ENCODE measurements at places on chromosomes 5 and 9.

- DNase-seq = no peak
Measured at GRCh38 chr9:104575456-104575855, 6.5 kb downstream of the OR13C8 start.

DNA sequence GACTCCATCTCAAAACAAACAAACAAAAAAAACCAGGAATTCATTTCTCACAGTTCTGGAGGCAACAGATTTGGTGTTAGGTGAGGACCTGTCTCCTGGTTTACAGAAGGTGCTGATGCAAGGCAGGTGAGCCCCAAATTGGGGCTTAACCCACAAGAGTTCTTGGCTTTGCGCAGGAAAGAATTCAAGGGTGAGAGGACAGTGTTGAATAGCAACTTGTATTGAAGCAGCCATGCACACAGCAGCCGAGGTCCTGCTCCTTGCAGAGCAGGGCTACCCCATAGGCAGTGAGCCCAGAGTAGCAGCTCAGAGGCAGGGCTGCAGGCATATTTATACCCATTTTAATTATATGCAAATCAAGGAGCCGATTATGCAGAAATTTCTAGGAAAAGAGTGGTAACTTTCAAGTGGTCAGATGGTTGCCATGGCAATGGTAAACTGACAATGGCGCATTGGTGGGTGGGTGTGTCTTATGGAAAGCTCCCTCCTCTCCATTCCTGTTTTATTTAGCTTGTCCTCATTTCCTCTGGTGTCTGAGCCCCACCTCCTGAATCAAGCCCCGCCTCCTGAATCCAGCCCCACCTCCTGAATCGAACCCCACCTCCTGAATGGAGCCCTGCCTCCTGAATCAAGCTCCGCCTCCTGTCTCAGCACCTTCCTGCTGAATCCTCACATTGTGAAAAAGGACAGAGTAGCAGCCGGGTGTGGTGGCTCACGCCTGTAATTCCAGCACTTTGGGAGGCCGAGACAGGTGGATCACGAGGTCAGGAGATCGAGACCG lies 34.5 kb upstream of the COL5A1 start:
- no peak for DNase-seq

- DNase-seq = no peak
Measured at GRCh38 chr5:37667846-37668245, 172.0 kb downstream of the GDNF start.

DNA sequence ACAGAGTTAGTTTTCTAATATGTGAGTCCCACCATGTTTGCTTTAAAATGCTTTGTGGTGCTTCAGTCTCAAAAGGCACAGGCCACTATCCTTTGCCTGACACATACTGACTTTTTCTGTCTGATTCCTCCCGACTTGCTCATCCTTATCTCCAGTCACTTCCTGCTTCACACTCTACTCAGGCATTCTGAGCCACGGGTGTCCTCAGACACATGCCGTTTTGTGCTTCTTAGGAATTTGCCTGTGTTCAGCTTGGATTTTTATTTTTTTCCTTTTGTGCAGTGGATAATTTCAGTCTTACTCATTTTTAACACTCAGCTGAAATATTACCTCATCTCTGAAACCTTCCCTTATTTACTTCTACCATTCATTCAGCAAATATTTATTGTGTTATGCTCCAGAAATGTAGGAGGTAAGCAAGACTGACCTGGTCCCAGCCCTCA lies 54.1 kb downstream of the MAN2A1 start:
- no peak for DNase-seq

GRCh38 chr9:14213504-14213903 lies 100.4 kb downstream of the NFIB start:
- DNase-seq = no peak

- no peak for DNase-seq
Measured at GRCh38 chr5:116454417-116454927, 120.2 kb downstream of the SEMA6A start.

GRCh38 chr9:135951889-135952663 lies 9.1 kb downstream of the UBAC1 start:
- DNase-seq = peak; percentile 14

DNA sequence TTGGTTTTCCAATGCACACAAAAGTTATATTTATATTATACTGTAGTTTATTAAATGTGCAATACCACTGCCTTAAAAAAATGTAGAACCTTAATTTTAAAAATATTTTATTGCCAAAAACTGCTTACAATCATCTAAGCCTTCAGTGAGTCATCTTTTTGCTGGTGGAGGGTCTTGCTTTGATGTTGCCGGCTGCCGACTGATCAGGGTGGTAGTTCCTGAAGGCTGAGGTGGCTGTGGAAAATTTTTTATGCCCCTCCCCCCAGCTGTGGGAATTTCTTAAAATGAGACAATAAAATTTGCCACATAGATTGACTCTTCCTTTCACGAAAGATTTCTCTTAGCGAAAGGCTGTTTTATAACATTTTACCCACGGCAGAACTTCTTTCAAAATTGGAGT lies 75.9 kb upstream of the SLC25A51 start:
- no peak for DNase-seq

- DNase-seq = no peak
Measured at GRCh38 chr5:141760193-141760592, 78.2 kb upstream of the ARAP3 start.

DNA sequence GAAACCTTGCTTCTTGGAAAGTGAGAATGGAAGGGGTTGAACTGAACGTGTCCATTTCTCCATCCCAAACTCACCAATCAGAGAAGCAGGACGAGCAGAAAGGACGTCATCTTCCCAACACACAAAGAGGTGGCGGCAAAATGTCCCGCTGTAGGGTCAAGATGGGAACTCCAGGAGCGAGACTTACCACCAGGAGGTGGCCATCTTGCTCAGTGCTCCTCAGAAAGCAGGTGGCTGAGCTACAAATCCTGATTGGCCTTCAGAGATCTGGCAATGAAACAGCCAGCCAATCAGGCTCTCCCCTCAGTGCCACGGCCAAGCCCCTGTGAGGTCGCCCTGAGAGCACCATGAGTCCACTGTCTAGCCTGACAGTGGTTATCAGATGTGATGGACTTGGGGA lies 259.0 kb downstream of the NDUFS4 start:
- no peak for DNase-seq

- no peak for DNase-seq
Measured at GRCh38 chr9:108655818-108656217, 200.0 kb downstream of the ACTL7B start.

DNA sequence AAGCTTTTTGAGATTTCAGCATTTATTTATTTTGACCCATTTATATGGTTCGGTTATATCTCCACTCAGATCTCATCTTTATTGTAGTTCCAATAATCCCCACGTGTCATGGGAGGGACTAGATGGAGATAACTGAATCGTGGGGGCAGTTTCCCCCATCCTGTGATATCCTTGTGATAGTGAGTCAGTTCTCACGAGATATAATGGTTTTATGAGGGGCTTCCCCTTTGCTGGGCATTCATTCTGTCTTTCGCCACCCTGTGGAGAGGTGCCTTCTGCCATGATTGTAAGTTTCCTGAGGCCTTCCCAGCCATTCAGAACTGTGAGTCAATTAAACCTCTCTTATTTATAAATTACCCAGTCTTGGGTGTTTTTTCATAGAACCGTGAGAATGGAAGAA lies 96.5 kb upstream of the PCSK1 start:
- no peak for DNase-seq

- DNase-seq = no peak
Measured at GRCh38 chr5:18305288-18305924, 671.1 kb downstream of the TAF11L14 start.

DNA sequence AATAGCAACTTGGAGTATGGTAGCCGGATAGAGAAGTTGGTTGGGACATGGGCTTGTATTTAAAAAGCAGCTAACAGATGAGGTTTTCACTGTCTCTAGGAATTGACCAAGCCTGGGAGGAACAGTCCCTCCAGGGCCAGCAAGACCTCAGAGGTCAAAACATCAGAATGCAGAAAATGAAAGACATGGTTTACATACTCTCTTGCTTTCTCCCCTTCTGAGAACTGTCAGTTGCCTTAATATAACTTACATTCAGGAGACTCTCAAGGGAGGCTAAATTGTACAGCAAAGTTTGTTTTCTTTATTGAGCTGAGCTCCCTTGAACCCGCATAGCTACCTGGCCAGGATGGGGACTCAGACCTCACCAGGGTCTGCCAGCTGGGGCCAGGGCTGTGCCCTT lies 179.3 kb downstream of the GAS1 start:
- no peak for DNase-seq

DNA sequence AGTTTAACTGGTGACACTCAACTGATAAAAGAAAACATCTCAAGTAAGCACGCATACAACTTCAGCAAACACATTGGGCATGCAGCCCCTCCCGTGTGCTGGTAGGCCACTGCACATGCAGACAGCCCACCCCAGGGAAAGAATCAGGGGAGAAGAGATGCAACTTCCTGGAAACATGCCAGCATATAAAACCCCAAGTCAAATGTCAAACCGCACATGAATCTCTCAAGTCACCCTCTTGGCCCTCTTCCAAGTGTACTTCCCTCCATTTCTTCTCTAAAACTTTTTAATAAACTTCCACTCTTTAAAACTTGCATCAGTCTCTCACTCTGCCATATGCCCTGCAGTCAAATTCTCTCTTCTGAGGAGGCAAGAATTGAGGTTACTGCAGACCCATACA lies 732.7 kb downstream of the SEMA5A start:
- no peak for DNase-seq

- no peak for DNase-seq
Measured at GRCh38 chr5:149745212-149745942, 15.3 kb downstream of the PPARGC1B start.

GRCh38 chr5:143140492-143141203 lies 262.8 kb downstream of the NR3C1 start:
- DNase-seq = no peak

DNA sequence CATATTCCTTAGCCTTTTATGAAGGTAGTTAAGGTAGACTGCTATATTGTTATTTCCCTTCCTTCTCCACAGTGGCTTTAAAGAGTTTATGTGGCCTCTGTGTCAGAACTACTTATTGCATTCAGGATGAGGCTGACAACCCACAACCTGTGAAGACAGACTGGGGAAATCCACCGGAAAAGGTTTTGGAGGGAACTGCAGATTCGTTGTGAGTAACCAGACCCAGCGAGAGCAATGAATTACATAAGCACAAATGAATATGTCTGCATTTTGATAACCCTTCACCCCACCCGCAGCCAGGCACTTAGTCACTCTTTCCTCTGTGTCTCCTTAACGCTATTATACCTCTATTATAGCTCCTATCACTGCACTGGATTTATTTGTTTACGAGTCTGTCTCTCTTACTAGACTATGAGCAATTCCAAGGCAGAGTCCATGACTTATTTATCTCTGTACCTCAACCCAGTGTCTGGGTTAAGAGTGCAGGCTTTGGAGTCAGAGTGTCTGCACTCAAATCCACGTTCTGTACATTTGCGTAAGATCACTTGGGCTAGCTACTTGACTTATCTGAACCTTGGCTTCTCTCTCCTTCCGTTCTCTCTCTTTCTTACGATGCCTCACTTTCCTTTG lies 19.2 kb downstream of the KCTD16 start:
- DNase-seq = no peak

DNA sequence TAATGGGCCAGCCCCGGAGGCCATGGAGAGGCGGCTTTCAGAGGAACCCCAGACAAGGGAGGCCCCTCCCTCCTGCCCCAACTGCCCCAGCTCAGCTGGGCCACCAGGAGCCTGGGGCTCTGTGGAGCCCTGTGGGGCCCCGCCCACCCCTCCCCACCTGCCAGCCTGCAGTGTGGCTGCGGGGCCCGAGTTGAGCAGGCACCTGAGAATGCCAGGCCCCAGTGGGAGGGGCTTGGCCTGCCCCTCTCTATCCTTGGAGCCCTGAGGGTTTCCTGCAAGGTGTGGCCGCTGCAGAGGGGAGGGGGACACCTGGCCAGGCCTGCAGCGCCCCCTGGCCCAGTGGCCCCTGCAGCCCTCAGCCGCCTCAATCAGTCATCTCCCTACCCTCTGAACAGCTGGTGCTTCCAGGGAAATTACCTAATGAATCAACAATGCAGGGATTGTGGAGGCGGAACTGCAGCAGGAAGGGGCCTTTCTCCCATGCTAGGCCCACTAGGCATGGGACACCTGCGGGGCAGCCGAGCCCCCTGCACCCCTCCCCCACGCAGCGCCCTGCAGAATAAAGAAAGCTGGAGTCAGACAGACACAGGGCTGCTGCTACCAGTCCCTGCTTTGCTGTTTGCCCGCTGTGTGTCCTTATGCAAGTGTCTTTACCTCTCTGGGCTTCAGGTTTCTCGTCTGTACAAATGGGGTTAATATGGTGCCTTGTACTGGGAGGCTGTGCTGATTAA lies 48.0 kb downstream of the LMX1B start:
- no peak for DNase-seq

- no peak for DNase-seq
Measured at GRCh38 chr9:121751686-121752445, 100.4 kb downstream of the DAB2IP start.

DNA sequence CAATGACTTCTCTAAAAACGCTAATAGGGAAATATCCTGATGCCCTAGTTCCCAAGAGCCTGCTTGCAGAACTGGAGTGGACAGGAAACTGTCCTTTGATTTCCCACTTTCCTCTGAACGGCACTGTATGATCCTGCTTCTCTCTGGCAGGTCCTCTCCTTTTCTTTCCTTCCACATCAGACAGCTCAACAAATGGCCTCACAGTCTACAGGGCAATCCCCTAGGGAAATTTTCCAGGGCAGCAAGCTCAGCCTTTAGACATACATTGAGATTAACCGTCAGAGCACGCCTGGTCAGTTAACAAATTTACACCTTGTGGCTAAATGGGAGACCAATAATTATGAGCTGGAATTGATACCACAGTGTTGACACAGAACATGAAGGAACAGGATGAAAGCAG lies 164.9 kb downstream of the SLC24A2 start:
- no peak for DNase-seq

DNA sequence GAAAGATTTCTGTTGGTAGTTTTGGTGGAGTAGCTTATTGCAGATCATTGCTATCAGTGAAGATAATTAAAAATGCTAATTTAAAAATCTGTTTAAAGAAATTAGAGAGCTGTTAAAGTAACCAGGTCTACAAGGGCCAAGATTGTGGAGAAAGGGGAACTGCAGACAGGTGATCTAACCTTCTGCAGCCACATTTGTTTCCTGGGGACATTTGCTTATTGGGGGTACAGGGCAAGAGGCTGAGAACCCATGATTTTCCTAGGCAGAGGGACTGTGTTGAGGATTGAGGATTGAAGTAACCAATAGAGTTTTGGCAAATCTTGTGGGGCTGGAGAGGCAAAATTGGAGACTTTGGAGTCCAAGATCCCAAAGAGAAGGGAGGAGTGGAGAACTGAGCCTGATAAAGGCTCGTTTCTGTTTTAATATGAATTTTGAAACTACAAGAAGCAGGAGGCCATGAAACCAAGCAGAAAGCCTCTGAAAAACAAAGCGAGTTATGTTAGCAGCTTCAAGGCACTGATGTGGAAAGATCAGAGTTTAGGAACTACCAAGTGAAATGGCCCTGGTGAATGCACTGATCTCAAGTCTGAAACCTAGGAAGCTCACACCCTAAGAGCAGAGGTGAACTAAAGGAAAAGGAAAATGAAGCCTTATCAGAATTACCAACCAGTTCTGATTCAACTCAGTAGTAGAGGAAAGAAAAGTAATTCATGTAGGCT lies 219.8 kb upstream of the C9orf72 start:
- no peak for DNase-seq

Data from NCI-H187 treated with DMSO at 0.1 percent for 48 hours (cell line).